Glomerular endothelial cell (primary cell): ENCODE measurements at places on chromosomes 1 and 21.
A peak's percentile ranks its signal among the peaks of the same experiment; 100 is the strongest.

DNA sequence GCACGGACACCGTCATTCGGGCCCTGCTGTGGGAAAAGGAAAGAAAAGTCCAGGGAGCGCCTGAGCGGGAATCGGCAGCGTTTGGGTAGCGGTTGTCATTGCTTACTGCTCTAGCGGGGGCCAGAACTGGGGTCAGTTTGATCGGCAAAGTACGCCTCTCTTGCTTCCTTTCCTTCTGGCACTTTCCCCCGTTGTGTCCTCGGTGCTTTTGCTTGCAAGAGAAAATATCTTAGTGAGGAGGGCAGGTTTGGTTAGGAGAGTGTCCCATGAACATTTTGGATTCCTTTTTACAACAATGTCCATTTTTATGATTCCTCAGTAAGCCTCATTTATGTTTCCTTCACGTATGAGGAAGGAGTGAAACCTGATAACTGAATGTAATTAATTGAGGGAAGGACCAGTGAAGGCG, 670 bp downstream of the ST3GAL3 start:
- DNase-seq: no peak

- no peak for DNase-seq
These were observed 1.3 kb downstream of the RIT1 start for GRCh38 chr1:155909894-155910293.

- no peak for DNase-seq
These were observed 931.2 kb upstream of the B3GALT2 start for GRCh38 chr1:194117582-194117981.

DNA sequence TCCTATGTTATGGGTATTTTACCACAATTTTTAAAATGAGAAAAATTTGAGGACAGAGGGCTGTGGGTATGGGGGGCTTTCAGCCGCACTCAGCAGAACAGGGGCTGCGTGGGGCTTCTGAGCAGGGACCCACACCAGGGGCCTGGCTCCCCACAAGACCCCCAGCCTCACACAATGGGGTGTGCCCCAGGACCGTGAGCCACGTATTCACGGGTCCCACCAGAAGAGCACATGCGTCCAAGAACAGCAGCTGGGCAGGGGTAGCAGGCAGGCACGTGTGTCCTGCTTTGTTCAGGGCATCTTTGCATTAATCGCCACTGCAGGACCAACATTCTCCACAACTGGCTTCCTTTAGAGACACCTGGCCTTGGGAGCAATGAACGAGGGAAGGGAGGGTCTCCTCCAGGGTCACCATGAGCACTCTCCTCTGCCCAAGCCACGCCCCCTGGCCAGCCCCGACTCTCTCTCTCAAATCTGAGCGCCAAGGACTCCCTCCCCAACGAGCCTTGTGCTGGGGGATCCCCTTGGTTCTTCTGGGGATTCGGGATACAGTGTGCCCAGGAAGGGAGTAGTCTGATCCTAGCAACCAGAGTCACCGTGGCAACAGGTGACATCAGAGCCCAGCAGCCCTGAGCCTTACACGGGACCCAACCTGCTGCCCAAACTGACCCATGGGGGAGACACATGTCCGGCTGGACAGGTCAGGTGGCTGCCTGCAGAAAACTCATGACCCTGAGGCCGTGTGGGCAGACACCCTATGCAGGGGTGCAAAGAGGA, 7.4 kb upstream of the ARF1 start:
- DNase-seq: no peak

DNA sequence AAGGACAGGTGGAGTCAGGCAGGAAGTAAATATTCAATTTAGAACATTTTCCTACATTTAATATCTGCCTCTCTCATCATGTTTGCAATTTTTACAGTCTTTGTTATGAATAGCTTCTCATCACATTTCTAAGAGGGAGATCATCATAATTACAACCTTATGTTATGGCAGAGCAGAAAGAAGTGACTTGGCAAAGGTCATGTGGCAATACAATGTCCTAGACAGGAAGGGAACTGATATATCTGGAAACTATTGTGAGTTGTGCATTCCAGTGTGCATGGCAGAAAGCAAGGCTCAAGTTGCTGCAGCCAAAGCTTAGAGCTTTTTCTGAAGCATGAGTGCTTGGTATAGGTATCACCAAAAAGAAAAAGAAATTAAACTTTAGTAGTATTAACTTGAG, 43.8 kb upstream of the PRRX1 start:
- no peak for DNase-seq

DNA sequence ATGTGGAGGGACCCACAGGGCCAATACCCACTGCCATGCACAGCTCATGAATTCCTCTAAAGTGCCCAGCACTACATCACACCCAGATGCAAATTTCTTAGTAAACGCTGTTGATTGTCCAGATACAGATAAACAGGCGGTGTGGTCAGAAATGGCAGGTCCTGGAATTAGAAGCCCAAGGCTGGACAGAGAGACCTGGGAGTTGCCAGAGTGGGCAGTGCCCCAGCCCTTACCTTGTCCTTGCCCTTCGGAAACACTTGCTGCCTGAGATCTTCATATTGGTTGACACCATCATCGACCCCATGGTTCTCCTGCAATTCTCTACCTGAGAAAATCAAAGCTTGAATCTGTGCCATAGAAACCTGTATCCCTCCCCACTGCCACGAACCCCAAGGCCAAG, 149.3 kb upstream of the ETV3 start:
- DNase-seq: no peak

DNA sequence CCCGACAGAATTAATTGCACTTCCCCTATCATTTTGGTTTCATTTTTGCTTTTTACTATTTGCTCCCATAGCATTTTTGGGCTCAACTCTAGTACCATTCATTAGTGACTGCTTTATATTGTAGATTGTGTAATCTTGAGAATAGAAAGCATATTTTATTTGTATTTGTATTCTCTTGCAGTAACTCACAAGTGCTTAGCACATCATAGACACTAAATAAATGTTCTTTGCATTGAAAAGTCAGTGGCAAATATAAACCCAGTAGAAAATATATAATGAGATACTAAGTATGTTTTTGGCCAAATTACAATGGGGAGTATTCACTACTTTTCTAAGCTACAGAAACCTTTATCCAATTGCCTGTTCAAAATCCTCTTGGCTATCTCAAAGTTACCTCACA, 359.7 kb upstream of the CAMK1G start:
- DNase-seq: no peak

DNA sequence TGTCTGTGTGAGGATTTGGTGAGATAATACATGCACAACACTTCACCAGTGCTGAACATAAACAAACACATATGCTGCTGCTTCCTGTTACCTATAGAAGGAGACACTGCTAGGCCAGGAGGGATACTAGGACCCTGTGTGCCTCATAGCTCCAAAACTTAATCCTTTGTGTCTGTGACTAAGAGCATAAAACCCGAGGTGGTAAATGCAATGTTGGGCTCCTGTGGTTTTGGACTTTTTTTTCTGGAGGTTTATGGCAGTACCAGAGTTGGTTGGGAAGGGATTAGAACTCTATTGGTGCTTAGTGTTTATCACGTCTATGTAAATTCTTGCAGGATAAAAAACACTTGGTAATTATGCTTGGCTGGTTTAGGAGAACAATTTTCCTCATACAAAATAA, 122.9 kb downstream of the NUF2 start:
- no peak for DNase-seq

DNA sequence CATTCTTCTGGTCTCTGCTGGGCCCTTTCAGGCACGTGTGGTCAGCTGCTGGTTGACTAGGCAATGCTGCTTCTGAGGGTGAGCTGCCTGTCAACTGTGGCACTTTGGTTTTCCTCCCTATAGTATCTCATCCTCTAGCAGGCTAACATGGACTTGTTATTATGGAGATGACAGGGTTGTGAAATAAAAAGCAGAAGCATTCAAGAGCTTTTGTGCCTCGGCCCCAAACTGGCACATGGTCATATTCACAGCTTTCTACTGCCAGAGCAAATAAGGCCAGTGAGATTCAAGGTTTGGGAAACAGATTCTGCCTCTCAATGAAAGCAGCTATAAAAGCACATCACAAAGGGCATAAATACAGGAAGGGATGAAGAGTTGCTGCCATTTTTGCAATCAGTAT, 1.6 kb upstream of the ZNF124 start:
- DNase-seq: no peak

DNA sequence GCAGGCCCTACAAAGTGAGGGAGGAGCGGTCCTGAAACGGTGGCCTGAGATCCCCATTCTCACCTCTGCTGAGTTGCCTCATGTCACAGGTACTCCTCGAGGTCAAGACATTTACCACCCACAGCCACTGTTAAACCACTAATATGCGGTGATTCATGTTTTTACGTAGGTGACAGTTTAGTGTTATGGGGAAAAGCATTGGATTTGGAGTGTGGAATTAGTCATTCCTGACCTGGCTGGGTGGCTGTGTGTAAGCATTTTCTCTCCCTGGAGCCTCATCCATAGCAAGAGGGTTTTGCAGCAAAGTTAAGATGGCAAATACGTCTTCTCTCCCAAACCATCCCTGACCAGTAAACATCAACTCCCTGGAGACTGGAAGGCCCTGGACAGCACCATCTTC, 57.8 kb upstream of the KCNJ6 start:
- no peak for DNase-seq

- no peak for DNase-seq
These were observed 13.8 kb upstream of the ATP1A1 start for GRCh38 chr1:116359060-116359830.

- no peak for DNase-seq
These were observed 59.5 kb downstream of the MRPS6 start for GRCh38 chr21:34132926-34133325.

- DNase-seq: no peak
These were observed 75.0 kb downstream of the EPS15 start for GRCh38 chr1:51444096-51444495.

- DNase-seq: no peak
These were observed 97.7 kb upstream of the S1PR1 start for GRCh38 chr1:101139130-101139529.

- DNase-seq: no peak
These were observed 1.1 kb upstream of the KCNJ15 start for GRCh38 chr21:38255571-38256117.

- no peak for DNase-seq
These were observed 4.1 kb upstream of the ACOT11 start for GRCh38 chr1:54543729-54544496.

DNA sequence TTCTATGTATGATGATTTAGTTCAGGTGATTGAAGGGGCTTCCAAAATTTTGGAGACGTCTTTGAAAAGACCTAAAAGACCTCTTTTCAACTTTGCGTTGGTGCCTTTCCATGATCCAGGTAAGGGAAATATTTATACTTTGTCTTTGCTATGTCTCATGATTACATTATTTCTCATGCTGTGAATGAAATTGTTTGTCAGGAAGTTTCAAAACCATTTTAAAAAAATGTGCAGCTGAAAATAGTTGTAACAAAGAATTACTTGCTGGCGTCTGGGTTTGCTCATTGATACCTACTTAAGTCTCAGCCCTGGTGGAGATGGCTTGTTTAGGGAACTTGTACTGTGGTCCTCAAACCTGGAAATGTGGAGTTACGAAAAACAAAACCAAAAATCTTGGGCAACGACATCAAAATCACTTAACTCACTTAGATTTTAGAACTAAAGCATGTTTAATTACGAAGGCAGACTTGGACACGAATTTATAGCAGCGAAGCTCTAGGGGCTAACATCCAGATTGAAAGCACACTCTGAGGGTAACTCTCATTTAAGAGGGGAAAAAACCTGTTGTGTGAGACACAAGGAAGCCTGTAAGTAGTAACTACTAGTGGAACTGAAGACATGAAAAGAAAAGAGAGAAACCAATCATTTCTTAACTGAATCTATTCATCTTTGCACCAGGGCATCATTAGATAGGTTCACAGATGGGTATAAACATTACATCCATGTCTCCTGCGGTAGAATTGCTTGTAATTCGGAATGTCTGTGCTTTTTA, 924 bp downstream of the HMCN1 start:
- peak; percentile 4 for DNase-seq

GRCh38 chr1:27038020-27038419, 25.4 kb upstream of the TENT5B start:
- no peak for DNase-seq
